SK-MEL-5 (cell line): ENCODE measurements at places on chromosomes 6 and 20.

DNA sequence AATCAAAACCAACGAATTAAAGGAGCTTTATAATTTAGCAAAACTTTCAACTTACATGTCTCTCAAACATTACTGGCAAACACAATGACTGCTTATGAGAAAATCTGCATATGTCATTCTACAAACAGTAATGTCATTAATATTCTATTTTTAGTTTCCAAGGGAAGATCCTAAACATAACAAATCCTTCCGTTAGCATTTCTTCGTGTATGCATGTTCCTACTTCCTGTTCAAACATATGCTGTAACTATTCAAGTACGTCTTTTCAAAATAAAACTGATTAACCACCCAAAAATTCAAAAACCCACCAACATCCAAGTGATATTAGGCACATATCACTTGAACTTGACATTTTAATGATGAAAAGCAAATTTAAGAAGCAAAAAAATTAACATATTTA lies 131.3 kb downstream of the HACE1 start:
- no peak for DNase-seq

GRCh38 chr6:34657307-34657978 lies 39.1 kb downstream of the ILRUN start:
- peak; percentile 49 for DNase-seq

- DNase-seq = no peak
These were observed 215.9 kb upstream of the AGPAT4 start for GRCh38 chr6:161489626-161490306.

- DNase-seq = peak; percentile 11
These were observed 142.9 kb downstream of the HIVEP2 start for GRCh38 chr6:142802124-142802523.

DNA sequence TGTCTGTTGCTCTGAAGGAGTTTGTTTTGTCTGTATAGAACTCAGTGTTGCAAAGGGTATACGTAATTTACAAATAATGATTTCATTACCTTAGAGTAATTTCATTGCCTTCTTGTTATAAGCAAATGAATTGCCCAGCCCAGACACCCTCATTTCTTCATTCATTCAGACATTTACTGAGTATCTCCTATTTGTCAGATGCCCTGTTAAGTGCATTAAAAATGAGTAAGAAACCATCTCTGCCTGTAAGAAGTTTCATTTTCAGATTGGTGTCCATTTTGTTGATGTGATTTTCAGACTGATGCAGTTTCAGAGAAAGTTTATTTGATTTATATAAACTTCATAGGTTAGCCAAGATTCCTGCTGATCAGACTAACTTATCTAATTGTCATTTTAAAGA lies 429.3 kb downstream of the PHF3 start:
- no peak for DNase-seq

GRCh38 chr6:142975365-142975764 lies 30.4 kb upstream of the HIVEP2 start:
- no peak for DNase-seq

DNA sequence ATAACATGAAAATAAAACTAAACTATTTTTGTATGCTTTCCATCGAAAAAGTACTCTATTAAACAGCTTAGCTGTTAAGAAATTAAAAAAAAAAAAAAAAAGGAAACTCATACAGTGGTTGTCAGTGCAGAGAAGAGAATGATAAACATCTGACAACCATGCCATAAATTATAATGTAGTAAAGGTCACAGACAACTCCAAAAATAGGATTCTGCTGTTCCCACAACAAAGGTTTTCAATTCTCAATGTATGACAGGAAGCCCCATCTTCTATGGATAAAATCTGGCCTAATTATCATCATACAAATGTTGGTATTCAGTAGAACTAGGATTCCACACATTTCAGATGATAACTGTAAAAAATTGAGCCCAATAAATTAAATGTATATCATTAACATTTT lies 5.0 kb downstream of the PLN start:
- peak; percentile 25 for DNase-seq

GRCh38 chr20:24257171-24257570 lies 212.3 kb upstream of the SYNDIG1 start:
- no peak for DNase-seq

GRCh38 chr6:11804701-11805100 lies 26.1 kb upstream of the ADTRP start:
- DNase-seq = no peak

DNA sequence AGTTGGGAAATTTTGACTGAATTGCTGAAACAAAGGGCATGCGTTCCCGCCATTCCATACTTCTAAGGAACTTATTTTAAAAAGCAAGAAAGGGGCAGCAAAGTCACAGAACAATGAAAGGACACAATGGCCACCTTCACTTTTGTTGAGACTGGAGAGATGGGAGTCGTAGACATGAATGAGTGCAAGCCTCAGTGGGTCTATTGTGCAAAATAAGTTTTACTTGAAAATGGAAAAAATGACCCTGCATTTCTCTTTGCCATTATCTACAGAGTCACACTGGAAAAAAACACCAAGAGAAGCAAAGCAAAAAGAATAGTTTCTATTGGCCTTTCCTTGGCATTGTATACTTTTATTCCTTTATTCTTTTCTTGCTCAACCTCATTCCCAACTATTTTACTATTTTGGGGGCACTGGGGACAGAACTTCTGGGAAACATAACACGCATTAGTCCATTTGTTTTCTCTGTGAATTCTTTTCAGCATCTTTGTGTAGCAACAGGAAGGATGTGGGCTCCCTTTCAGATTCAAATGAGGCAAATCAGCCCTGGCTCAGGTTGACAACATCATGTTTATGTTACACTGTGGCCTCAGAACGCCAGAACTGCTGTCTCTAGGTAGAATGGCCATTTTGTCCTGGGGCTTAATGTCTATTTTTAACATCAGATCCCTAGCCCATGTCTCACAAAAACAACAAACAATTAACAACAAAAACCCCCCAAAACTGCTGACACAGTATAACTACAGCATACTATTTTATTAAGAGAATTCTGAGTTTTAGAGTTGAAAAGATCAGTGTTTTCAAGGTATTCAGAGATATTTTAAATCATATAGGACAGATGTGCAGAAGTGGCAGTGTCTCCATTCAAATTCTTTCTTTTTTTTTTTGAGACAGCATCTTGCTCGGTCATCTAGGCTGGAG lies 122.2 kb downstream of the FYN start:
- no peak for DNase-seq

GRCh38 chr6:168229368-168229752 lies 90.2 kb downstream of the DACT2 start:
- no peak for DNase-seq

GRCh38 chr20:17646209-17646960 lies 35.7 kb downstream of the RRBP1 start:
- no peak for DNase-seq

DNA sequence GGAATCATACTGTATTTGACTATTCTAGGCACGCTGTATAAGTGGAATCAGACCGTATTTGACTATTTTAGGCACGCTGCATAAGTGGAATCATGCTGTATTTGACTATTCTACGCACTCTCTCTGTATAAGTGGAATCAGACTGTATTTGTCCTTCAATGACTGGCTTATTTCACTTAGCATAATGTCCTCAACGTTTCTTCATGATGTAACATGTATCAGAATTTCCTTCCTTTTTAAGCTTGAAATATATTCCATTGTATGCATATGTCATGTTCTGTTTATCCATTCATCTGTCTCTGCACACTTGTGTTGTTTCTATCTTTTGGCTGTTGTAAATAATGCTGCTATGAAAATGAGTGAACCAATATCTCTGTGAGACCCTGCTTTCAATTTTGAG lies 5.7 kb downstream of the CCDC170 start:
- DNase-seq = no peak

- no peak for DNase-seq
These were observed 58.0 kb downstream of the APCDD1L start for GRCh38 chr20:58457083-58457695.

GRCh38 chr20:49582413-49583334 lies 14.7 kb upstream of the PTGIS start:
- DNase-seq = no peak

GRCh38 chr6:53484476-53485280 lies 60.2 kb downstream of the GCLC start:
- peak; percentile 71 for DNase-seq

DNA sequence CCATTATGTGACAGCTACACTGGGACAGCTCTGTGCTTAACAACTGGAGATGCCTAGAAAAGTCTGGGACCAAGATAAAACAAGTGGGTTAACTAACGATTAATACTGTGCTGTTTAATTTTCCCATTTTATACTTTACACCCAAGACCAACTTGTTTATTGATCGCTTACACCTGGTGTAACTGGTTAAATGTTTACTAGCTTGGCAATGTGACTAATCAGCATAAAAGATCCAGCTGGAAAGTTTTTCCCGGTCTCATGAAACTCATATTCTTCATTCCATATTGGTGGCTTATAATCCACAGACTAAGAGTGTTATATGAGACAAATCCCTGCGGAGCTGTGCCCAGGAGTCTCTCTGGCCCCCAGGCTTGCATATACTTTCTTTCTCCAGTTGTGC lies 101.7 kb upstream of the GJE1 start:
- no peak for DNase-seq

DNA sequence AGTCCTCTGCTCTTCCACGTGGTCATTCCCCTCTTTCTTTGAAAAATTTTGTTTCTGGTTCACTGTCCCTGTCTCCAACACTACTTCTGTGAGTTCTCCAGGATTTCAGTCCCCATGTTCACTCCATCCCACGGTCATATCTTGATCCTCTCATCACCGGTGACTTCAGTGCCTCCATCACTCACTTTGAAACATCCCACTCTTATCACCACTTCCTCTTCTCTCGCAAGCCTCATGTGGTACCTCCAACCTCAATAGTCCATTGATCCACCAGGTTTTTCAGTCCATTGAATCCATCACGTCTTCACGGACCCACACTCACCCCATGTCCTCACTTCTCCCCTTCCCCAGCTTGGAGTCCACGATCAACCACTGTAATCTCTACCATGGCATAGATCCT lies 64.8 kb downstream of the CARMIL1 start:
- DNase-seq = no peak

GRCh38 chr6:93550551-93551276 lies 131.4 kb upstream of the EPHA7 start:
- no peak for DNase-seq

DNA sequence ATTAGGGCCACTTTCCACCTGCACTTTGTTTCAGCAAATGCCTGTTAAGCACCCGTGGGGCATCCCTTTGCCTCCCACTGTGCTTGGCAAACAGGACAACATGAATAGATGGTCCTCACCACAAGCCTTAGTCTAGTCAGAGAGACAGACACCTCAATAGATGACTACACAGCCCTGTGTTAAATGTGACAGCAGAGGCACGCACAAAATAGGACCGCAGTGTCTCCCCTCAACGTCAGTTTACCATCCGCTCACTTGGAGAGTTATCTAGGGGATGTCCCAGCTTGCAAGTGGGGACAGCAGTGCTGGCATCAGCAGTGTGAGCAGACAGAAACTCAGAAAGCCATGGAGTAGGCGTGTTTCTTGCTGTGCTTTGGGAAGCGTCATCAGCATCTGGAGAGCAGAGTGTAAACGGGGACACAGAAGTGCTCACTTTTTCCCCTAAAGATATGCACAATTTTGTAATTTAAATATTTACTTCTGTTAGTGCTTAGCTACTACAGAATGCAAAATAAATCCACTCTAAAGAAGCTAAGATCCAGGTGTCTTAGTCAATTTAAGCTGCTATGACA lies 66.0 kb upstream of the TXNDC5 start:
- no peak for DNase-seq

- DNase-seq = no peak
These were observed 144.6 kb downstream of the ARHGAP18 start for GRCh38 chr6:129565366-129565765.

GRCh38 chr6:70166088-70166958 lies 136.6 kb downstream of the COL9A1 start:
- peak; percentile 65 for DNase-seq

DNA sequence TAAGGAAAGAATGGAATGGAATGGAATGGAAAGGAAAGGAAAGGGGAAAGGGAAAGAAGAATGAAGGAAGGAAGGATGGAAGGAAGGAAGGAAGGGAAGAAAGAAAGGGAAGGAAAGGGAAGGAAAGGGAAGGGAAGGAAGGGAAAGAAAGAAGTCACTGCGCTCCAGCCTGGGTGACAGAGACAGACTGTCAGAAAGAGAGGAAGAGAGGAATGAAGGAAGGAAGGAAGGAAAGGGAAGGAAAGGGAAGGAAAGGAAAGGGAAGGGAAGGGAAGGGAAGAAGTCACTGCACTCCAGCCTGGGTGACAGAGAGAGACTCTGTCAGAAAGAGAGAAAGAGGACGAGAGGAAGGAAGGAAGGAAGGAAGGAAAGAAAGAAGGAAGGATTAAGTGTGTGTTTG lies 221.2 kb upstream of the LAMP5 start:
- no peak for DNase-seq

- DNase-seq = no peak
These were observed 7.0 kb upstream of the NKAIN4 start for GRCh38 chr20:63261060-63261794.

DNA sequence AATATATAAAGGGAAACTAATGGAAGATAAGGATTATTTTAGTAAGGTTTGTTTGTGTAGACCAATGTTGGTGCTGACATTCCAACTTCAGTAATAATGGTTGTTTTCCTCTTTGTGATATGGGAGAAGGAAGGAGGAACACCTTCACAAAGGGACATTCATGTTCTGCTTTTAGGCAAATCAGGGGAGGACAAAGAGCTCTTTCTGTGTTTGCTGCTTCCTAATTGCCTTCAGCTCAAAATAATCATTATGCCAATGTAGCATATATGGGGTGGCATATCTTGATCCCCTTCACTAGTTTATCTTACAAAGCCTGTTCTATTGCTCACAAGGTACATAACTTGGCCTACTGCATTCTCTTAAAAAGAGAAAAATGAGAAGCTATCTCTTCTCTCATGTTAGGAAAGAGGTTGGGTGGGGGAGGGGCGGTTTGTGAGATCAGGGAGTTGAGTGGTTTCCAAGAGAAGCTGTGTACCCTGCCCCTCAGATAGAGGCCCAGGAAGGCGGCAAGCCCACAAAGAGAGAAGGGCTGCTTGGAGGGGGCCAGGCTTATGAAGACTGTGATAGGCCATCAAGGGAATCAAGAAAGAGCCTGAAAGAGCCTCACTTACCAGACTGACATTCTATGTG lies 4.7 kb upstream of the ADGRG6 start:
- peak; percentile 87 for DNase-seq

DNA sequence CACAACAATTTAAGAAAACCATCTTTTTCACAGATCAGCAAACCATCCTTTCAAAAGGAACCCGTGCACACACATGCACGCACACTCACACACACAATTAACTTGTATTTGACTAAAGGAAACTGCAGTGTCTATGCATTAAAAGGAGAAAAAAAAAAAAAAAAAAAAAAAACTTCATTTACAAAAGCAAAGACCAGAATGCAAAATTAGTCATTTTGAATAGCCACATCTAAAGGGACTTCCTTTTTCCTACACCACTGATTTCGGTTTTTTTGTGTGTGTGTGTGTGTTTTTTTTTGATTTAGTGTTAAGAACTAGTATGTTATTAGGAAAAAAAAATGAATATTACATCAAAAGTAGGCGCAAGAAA lies 6.3 kb downstream of the ZMYND8 start:
- DNase-seq = no peak

DNA sequence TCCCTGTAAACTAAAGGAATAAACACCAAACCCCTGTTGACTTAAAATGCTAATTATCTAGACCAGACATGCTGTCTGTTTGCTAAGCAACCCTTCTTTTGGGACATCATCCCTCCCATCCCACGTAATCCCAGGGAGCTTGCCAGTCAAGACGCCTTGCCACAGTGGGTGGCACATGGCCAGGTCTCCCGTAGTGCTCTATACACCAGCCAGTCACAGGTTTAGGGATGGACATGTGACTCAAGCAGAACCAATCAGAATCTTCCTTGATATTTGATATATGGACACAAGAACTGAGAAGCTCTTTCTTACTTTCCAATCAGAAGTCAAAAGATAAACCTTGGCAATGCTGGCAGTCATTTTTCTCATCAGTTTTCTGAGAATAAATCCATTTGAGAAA lies 60.0 kb downstream of the CNKSR3 start:
- no peak for DNase-seq
